ENCODE measurements at places on chromosomes 12 and 14. TPM values are rescaled to one million over a fixed set of nuclear protein-coding genes. Genes with fewer than 3 reads are reported as not detected.
A peak's percentile ranks its signal among the peaks of the same experiment; 100 is the strongest.

The CATSPERB gene
- total RNA-seq, result not detected

The AMHR2 gene
- total RNA-seq, result not detected

DNA sequence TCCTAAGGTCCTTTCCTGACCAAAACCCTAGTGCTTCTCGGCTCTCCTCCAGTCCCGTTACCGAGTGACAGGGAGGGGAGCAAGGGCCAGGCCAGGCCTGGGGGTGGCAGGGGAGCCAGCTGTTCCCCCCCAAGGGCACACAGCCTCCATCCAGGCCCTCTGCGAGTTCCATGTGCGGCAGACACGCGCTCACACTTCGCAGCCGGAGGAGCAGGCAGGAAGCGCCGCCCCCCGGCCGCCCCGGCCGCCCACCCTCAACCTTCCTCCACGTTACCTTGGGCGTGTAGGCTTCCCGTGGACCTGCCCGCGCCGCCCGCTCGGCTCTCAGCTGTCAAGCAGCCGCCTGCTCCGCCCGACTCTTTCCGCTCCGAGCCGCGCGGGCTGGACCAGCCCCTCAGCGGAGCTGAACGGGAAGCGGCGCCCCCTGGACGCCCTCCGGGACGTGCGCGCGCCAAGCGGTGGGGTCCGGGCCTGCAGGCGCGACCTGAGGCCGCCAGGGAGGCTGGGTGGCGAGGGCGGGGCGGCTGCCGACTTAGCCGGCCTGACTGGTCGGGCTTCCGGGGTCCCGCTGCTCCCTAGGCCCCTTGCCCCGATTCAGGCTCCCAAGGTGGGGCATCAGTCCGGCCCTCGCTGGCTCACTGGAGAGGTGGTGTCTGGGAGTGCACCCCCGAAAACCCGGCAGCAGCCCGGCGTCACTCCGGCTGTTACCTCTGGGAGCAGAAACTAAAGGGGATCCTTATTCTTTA, at the start of gene CRACR2A:
TSS of gene CRACR2A (minus strand) at position 369 of the 746 bp plus-strand sequence. CDS start 56,110 bp downstream, outside the sequence.
- peak; percentile 52 for DNase-seq

GRCh38 chr12:26768611-26769603, 64.1 kb downstream of the ITPR2 start:
- DNase-seq, result no peak

- no peak for DNase-seq
Observed at GRCh38 chr12:2277492-2278155, 224.8 kb downstream of the CACNA1C start.

DNA sequence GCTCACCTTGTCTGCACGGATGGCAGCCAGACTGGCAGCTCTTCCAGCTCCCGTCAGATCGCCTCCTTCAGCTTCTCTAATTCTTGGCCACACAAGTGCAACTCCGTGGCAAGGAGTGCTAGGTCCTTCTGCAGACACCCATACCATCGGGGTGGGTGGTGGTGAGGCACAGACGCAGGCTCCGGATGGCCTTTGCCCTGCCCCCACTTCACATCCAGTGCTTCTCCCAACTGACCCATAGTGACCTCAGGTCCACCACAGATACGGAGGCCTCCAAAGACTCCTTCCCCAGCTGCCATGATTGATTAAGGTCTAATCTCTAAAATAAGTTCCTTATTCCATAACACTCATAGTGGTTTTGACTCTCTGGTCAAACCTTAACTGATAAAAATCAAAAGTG, 19.9 kb upstream of the CD27 start:
- DNase-seq, result no peak

DNA sequence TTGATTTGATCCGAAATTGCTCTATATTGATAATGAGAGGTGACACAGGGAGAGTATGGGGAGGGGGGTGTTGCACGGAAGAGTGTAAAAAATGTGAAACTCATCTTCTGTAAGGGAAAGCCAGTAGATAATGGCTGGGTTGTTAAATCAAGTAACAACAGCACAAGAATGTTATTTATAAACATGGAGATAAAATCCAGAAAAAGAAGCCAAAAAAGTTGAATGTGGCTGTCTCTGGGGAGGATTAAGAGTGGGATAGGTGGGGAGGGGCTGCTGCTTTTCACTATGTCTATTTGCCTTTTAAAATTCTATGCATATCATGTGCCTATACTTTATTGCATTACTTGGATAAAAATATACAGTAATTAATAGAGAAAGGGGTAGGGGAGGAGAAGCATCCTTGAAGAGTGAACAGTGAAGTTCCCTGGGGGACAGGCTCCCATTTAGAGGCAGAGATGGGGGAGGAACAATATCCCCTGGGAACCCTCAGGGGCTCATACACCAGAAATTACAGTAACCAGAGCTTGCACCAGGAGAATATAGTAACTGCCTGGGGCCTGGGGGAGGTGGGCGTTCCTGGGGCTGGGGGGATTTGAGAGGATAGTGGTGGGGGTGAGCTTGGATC, 39.2 kb upstream of the ANKRD9 start:
- no peak for DNase-seq

Data from LHCN-M2 (cell line).